ENCODE measurements at places on chromosomes 12 and 14.

GRCh38 chr14:89165189-89166181, 251.5 kb downstream of the FOXN3 start:
- DNase-seq = no peak

DNA sequence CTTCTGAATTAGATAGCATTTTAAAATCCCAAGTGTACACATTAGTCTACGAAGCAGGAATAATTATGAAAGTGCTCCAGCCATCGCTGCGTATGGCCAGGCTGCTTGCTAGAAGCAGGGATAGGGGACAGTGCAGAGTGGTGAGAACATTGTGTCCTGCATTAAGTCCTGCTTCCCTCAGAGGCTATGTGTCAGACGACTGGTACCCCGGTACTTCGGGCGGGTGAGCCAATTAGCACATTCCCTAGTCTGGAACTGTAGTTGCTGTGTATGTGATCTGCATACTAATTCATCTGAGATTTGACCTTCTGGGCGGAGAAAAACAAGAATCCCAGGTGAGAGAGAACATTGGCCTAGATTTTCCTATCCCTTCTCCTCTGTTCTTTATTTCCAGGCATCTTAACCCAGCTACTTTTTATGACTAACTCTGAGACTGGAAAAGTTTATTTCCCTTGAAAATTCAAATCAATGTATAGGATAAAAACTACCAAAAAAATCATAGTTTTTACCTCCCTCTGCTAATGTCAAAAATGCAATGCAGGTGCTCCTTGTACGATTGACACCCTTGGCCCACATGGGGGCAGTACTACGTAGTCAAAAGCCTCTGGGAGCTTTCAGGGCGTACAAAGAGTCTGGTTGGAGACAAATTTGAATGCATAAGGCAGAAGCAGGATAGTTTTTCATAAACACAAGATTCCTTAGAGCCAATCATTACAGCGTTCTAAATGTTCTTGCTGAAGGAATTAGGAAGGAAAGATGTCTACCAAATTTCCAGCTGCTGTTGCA, 764.3 kb downstream of the NOVA1 start:
- DNase-seq = peak; percentile 40

DNA sequence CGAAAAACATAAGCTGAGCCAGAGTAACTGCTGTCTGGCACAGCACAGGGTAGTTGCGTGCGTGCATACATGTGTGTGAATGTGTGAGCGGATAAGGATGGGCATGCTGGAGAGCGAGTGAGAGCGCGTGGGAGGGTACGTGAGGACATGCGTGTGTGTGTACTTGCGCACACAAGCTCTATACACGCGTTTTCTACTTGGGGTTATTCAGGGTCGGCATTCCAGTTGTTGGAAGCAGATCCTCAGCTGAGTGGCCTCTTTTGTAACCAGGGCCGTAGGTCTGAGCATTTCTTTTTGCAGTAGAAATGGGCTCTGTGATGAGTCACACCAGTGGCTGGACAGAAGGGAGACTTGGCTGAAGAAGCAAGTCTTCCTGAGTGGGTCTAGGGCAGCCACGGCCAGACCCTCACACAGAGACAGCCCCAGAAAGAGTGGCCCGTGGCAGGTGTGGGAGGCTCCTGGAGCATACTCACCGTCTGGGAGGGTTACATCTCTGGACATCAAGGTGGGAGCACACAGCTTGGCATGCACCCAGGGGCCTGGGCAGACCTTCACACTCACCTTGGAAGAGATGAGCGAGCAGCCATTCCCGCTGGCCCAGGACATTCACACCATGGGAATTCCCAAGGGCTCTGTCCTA, 78.0 kb downstream of the LRRC74A start:
- no peak for DNase-seq

- no peak for DNase-seq
Observed at GRCh38 chr12:5588591-5588990, 156.7 kb downstream of the NTF3 start.

GRCh38 chr12:100672075-100672592, 98.7 kb downstream of the GAS2L3 start:
- DNase-seq = peak; percentile 8

DNA sequence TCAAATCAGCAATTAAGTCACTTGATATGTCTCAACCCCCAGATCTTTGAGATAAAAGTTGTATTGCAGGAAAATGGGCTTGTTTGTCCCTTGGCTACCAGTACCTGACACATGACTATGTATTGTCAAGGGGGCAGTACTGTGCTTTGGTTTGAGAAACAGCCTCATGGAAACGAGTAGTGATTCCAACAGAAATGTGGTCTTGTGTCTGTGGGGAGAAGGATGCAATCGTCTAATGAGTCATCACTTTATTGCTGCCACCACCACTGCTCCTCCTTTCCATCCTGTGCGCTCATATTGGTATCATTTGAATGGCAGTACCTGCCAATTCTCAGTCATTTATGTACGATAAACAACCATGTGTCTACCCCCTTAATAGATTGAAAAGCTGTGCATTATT, 72.8 kb upstream of the ARHGAP5 start:
- DNase-seq = no peak

DNA sequence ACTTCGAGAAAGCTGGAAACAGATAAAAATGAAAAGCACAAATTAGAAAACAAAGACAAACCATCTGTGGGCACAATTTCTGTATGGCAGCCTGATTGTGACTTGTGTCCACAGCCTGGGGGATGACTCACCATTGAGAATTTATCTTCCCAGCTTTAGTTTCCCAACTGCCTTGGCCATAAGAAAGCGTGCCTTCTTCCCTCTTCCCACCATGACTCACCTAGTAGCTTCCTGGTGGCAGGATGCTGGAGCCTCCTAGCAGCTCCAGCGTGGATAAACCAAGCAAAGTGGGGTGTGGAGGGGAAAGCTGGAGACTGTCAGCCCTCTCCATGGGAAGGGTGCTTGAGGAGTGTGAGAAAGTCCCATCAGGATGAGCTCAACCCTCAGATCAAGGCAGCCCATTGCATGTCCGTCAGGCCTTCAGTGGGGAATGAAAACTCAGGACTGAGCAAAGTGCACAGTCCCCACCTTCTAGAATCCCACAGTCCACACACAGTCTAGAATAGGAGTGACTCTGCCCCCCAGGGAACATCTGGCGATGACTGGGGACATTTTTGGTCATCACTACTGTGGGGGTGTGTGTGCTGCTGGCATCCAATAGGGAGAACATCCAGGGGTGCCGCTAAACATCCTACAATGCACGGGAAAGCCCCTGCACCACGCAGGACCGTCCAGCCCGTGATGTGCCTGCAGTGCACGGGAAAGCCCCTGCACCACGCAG, 22.4 kb upstream of the SERPINA6 start:
- DNase-seq = no peak

DNA sequence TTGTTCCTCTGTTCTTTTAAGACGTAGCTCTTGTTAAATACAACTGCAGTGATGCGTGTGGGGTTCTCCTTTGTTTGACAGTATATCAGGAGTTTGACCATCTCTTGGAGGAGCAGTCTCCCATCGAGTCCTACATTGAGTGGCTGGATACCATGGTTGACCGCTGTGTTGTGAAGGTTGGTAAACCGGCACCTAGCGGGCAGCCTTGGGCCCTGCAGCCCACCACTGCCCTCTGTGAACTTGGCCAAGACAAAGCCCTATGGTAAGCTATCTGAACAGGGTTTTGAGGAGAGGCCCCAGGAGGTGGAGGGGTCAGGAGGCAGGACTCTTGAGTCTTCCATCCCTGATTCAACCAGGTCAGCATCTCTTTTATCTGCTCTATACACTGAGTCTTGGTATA, 54.6 kb upstream of the RIC8B start:
- no peak for DNase-seq

DNA sequence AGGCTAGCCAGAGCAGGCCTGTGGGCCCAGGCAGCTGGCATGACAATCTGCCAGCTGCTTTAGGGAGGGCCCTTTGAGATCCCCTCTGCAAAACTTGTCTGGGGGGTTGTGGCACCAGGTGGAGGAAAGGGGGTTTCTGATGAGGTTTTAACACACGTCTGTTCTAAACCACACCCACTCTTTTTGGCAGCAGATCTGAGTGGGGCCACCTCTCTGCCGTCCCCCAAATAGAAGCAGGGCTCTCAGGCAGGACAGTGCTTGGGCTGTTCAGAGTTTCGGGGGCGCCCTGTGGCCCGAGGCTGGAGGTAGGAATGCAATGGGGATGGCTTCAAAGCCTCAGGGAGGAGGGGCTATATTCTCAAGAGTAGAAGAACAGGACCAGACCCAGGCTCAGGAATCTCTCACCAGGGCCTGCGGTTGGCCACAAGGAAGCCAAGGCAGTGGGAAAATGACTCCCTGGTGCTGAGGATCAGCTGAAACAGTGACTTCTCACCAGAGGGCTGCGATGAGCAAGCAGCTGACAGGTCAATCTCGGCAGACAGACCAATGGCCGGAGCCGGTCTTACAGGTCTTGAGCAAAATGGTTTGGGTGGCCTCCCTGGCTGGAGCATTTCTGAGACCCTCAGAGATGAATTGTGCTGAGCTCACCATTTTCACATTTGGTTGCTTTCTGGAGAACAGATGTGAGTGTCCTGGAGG, 1.5 kb upstream of the KRT5 start:
- DNase-seq = no peak

GRCh38 chr12:46523863-46524770, 151.5 kb upstream of the SLC38A2 start:
- no peak for DNase-seq

DNA sequence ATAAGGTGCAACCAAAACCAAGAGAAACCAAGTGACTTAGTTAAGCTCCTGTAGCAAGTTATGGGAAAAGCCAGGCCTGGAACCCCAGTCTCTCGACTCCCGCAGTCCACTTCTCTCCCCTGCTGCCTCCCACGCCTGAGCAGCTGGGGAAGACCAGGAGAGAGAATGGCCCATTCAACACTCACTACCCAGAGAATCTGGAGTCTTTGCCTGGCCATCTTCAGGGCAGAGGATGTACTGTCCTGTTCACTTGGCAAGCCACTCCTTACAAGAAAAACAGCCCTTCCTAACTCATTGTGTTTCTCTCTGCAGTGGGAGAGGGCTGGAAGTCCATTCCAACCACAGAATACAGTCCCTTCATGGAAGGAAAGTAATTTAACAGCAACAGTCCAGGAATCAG, 1.8 kb downstream of the PITPNM2 start:
- no peak for DNase-seq

DNA sequence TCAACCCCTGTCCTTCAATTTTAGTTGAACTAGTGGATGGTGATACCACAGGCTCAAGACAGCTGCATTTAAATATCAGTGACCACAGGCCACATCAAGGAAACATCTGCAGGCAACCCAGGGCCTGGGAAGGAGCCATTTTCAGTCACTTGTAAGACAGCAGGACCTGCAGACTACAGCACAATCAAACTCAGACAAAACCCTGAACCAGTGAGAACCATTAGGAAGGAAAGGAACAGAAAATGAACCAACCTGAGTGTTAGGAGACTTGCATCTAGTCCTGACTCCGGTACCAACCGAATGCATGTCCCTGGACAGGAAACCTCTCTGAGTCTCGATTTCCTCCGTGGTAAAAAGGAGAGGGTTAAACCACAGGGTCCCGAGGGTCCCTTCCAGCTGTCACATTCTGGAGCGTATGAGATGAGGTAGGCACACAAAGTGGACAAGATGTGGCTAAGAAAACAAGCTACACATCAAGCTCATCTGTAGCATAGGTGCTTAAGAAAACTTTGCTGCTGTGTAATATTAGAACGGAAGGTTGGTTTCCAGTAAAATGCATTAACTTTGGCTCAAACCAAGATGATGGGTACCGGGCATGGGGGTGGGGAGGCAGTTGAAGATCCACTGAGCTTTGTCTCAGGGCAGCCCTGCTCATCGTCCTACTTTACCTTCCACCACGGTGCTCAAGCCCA, 1.6 kb upstream of the CDKN1B start:
- no peak for DNase-seq

GRCh38 chr12:127024791-127025190, 1242.2 kb upstream of the TMEM132C start:
- DNase-seq = no peak

DNA sequence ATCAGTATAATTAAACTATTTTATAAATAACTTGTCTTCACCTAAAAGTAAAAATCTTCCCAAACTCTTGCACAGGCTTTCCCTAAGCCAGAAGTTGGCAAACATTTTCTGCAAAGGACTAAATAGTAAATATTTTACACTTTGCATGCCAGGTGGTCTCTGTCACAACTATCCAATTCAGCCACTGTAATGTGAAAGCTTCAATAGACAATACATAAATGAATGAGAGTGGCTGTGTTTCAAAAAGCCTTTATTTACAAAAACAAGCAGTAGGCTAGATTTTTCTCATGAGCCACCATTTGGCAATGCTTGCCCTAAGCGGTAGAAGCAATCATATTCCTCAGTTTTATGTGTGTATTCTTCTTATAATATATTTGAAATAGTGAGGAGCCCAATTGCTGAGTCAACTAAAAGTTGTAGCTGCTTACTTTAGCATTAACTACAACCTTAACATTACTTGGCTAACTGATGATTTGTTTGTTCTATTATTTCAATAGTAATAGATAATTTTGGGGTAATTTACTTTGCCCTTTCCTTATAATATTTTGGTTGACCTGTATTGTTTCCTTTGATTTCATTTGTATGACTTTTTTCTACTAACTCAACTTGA, 236.0 kb upstream of the SYT1 start:
- no peak for DNase-seq

GRCh38 chr12:119130523-119130922, 48.2 kb upstream of the HSPB8 start:
- DNase-seq = no peak

- DNase-seq = no peak
Observed at GRCh38 chr12:106300761-106301160, 1.8 kb upstream of the TCP11L2 start.

- no peak for DNase-seq
Observed at GRCh38 chr12:15782667-15783066, 6.5 kb downstream of the EPS8 start.

DNA sequence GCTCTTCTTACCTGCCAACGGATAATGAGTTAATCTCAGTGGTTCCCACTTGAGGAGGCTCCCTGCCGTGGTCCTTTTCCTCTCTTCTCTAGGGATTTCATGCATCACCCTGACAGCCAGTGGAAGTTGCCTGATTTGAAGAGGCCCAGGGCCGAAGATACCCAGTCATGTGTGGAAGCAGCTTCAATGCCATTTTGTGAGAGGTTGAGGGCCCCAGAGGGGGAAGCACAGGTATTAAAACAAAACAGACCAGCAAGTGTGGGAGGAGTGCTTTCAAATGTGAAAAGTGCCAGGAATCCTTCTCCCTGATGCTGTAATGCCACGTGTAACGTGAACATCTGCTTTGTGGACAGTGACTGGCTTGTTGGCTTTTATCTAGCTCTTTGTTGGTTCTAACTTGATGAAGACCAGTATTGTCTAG, 1.5 kb downstream of the TCP11L2 start:
- no peak for DNase-seq

DNA sequence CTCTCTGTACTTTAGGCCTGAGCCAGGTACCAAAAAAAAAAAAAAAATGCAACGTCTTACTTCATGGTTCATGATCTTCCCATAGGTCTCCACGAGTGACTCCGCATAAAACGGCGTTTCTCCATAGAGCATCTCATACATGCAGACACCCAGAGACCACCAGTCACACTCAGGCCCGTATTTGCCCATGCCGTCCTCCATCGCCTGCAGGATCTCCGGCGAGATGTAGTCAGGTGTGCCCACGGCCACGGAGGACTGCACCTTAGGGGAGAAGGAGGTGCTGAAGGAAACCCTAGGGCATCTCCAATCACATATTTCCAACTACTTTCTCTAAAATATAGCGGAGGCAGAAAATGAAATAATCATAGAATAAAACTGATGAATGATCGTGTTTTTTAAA, 61.0 kb downstream of the AMN start:
- DNase-seq = no peak
